ENCODE measurements at places on chromosomes 3 and 15.

DNA sequence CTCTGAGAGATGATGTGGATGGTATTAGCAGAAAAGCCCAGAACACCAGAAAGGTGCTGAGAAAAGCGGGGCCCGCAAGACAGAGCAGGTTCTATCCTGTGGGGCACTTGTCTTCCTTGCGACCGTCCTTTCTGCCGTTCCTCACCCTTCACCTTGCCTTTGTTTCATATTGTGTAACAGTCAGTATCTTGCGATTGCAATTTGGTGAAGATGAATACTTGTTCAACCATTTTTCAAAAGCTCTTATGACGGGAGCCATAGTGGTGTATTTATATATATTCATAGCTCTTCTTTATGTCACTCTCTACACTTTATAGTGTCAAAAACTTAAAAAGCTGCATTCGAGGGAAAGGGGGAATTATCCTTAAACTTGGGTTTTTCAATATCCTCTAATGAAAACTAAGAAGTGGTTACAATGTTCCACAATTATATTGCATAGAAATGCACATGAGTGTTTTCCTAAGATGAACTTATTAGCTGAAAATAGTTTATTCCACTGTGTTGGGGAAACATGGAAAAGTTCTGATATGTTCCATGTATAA is 797 bp downstream of the MAP3K13 start:
- no peak for DNase-seq

GRCh38 chr3:48410205-48411040 is 19.5 kb downstream of the PLXNB1 start:
- DNase-seq, result no peak

DNA sequence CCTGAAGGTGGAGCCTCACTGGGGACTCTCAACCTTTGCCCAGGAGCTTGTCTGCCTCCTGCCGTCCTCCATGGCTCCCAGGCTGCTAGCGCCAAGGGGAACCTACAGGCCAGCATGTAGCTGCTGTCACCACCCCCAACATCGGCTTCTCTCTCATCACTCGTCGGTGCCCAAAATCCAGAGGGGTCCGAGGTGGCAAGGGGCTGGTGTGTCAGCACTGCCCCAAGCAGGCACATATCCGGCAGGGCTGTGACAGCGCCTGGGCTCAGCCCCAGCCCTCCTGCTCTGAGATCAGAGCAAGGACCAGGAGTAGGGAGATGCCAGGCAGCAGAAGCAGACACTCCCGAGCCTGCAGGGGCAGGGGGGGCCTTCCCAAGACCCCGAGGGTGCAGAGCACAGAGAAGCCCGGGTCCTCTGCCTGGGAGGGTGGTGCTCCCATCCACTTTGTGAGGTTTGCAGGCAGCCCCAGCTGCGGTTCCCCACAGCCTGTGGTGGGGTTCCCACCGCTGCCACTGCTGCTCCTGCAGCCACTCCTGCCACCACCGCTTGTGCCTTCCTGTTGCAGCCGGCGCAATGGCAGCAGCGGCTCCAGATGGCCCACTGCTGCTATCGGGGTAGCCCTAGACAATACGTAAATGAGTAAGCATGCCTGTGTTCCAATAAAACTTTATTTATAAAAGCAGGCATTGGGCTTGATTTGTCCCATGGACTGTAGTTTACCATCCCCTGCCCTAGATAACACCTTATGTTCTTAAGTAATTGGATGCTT is 451.0 kb downstream of the EPHA6 start:
- DNase-seq, result no peak

GRCh38 chr3:169478566-169479313 is 184.8 kb downstream of the MECOM start:
- no peak for DNase-seq

GRCh38 chr3:181383760-181384159 is 328.0 kb upstream of the SOX2 start:
- DNase-seq, result no peak

- no peak for DNase-seq
Measured at GRCh38 chr15:83110381-83110780, 2.9 kb downstream of the TM6SF1 start.

DNA sequence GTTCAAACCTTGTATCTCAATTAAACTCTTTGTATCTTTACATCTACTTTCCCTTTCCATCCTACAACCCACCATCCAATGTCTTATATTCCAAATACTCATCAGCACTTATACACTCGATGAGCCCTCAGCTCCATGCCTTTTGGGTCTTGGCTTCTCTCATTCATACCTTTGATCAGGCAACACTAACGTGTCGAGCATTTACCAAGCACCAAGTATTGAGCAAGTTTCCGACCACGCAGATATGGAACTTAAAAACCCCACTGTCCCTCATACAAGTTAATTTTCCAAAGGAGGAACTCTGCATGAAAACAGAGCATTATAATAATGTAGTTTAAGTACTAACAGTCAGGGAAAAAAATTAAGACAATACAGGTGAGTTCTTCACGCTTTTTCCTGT is 102.8 kb downstream of the IL1RAP start:
- DNase-seq, result no peak

DNA sequence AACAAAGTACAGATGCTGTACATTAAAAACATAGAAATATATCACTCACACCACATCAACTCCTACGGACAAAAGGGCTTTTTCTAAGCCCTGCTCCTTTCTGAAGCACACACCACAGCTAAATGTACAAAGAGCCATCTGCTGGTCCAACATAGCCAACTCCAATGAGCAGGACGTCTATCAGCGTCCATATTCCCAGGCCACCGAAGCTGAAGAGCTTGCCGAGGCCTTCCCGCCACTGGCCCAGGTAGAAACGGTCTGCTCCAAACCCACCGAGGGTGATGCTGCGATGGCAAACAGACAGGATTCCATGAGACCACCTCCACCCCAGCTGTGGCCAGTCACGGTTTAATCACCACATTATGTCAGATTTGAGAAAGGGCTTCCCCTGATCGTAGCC is 9.8 kb downstream of the TM2D3 start:
- no peak for DNase-seq

GRCh38 chr3:141355242-141355641 is 13.1 kb upstream of the ZBTB38 start:
- DNase-seq, result no peak

- DNase-seq, result no peak
Measured at GRCh38 chr3:38115645-38116427, 21.1 kb downstream of the ACAA1 start.

DNA sequence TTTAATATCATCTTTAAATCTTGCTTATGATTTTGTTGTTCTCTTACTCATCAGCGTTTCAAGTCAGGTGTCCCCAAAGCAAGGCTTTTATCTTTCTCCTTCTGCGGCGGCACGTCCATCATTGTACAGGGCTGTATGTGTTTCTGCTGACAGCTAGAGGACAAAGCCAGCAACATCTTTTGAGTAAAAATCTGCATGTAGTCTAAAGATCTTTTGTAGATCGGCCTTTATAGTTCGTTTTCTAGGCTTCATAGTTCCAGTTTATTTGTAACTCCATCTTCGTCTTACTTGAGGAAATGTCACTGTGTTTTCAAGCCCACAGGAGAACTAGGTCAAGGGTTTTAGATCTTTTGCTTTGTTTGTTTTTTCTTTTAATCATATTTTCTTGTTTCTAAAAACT is 211.4 kb upstream of the TOPAZ1 start:
- DNase-seq, result no peak

DNA sequence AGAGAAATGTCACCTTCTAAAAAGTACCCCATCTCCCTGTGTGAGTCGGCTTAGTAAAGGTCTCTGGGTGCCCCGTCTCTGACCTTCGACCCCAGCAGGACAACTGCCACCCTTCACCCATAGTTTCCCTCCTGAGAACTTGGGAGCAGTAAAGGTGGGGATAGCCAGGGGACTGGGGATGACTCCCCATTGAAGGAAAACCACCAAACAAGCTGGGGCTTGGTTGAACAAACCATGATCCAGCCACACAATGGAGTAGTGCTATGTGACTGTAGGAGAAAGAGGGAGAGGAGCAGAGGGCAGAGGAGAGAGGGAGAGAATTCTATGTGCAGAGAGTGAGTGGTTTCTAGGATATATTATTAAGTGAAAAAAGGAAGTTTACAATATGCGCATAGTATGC is 33.7 kb downstream of the IDH3A start:
- DNase-seq, result no peak

DNA sequence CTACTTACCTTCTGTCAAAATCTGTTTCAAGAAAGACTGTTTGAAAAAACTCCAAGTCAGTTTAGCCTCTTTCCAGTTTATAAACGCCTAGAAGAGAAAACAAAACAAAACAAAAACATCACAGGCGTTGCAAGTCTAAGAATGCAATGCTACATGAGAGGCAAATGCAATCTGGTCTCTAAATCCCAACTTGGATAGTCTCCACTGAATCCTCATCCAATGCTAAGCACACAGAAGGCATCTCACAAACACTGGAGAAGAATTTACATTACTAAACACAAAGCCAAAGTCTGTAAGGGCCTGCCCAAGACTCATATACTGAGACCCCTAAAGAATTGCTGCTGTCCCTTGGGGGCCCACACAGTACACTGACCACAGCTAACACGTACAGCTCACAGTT is 18.4 kb downstream of the RFT1 start:
- no peak for DNase-seq

GRCh38 chr15:80999623-81000036 is 1.1 kb upstream of the TLNRD1 start:
- DNase-seq, result no peak

- no peak for DNase-seq
Measured at GRCh38 chr3:42739401-42740158, 33.5 kb downstream of the CCDC13 start.

- no peak for DNase-seq
Measured at GRCh38 chr15:55902981-55903380, 90.4 kb downstream of the NEDD4 start.

DNA sequence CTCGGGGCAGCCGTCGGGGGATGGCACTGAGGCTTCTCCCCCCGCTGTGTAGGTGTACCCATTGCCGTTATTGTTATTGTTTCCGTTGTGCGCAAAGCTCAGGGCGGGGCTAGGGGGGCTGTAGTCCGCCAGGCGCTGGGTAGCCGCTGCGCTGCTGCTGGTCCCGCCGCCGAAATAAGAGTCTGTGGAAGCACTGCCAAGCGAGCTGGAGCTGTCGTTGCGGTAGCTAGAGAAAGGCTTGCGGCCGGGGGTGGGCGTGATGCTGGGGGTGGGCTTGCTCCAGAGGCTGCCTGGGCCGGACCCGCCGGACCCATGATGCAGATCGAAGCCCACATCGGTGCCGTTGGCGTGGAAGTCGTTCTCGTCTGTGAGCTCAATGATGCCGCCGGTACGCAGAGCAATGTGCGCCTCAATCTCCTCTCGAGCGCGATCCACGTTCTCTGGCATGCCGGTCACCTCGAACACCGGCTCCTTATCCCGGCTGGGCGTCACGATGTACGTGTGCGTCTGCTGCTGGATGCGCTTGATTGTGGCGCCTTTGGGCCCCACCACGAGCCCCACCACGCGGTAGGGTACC is 1.9 kb downstream of the MEX3B start:
- DNase-seq, result no peak

DNA sequence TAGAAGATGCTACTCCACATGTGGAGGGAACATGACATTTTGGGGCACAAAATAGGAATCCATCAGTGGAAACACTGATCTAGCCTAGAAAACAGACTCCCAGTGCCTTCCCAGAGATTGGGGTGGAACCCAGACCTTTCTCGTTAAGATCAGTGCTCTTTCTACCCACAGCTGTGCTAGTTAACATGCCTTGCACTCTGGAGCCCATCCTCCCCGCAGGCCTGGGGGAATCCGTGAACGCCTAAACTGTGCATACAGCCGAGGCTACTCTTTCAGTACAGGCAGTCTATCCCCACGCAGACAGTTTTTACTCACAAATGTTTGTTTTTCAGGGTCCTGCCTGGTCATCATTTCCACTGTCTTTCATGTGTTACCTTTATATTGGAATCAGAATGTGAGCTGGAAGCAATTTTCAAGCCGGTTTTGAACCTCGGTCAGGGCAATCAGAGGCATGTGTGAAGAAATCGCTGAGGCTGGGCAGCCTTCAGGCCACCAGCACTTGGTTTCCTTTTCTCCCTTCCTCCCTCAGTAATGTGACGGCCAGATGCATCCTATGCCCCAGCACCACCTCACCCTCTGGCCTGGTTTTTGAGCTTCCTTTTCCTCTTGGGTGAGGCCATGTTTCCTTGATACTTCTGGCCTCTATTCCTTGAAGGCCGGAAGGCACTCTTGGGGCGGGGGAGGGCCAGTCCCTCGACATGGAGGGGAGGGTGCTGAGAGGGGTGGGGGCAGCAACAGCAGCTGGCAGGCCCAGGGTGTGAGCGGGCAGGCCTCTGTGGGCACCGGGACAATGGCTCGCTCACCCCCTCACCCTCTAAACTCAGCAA is 123.6 kb upstream of the GALNT15 start:
- no peak for DNase-seq

- DNase-seq, result no peak
Measured at GRCh38 chr15:85976986-85977385, 102.7 kb upstream of the AGBL1 start.

- DNase-seq, result no peak
Measured at GRCh38 chr3:36701249-36701572, 63.1 kb downstream of the DCLK3 start.

GRCh38 chr3:172625404-172625803 is 85.5 kb downstream of the NCEH1 start:
- no peak for DNase-seq

- no peak for DNase-seq
Measured at GRCh38 chr15:67944010-67944641, 104.3 kb upstream of the RNU6-1 start.

DNA sequence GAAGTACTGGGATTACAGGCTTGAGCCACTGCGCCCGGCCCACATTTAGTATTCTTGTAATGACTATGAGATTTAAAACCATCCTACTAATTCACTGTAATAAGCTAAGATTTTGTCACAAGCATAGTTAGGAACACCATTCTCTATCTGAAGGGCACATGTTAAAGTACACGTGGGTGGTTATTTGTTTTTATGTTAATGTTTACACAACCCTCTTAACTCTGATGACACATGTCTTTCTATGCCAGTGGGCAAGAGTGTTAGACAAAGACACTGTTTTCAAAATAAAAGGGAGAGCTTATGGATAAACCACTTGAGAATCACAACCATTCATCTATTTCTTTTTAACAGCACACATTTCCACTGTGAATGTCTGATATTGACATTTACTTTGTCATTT is 537.6 kb upstream of the IL12A start:
- DNase-seq, result no peak

- DNase-seq, result peak; percentile 27
Measured at GRCh38 chr3:197298945-197299854, 788 bp upstream of the DLG1 start.

- no peak for DNase-seq
Measured at GRCh38 chr3:50015918-50016317, 72.8 kb upstream of the RBM5 start.

GRCh38 chr15:91478717-91479191 is 374.8 kb upstream of the SLCO3A1 start:
- DNase-seq, result no peak

Measured in right renal cortex interstitium (tissue), 3 donors.